Suppressor macrophage treated with lipopolysaccharide for 4 hours (primary cell): ENCODE measurements at places on chromosomes 3 and 15.

GRCh38 chr3:186254676-186255650, 107.1 kb downstream of the DGKG start:
- DNase-seq: peak; percentile 95

GRCh38 chr3:172614340-172615274, 91.4 kb upstream of the TNFSF10 start:
- no peak for DNase-seq

- DNase-seq: no peak
These were observed 34.4 kb upstream of the TLE3 start for GRCh38 chr15:70132139-70132538.

DNA sequence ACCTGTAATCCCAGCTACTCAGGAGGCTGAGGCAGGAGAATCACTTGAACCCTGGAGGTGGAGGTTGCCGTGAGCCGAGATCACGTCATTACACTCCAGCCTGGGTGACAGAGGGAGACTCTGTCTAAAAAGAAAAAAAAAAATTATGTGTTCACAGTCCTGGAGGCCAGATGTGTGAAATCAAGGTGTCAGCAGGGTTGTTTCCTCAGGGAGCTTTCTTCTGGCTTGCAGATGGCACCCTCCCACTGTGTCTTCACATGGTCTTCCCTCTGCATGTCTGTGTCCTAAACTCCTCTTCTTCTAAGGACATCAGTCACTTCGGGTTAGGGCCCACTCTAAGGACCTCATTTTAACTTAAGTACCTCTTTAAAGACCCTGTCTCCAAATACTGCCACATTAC, 56.1 kb upstream of the UBE2E1 start:
- DNase-seq: peak; percentile 20

DNA sequence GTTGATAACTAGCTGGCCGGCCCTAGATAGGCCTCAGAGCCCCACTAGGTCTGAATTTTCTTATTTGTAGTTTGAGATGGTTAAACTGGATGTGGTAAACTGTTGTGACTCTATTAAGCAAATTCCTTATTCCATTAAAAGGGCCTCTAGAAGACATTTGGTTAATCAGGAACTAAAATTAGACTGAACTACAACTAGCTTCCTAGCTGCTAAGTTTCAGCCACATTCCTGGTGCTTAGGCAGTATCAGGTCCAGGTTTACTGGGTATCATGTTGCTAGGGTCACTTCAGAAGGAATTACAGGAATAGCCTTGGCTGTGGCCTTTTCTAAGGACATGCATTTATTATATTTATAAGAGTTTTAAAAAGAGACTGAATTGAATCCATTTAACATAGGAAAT, 136.3 kb downstream of the PLD1 start:
- DNase-seq: no peak

DNA sequence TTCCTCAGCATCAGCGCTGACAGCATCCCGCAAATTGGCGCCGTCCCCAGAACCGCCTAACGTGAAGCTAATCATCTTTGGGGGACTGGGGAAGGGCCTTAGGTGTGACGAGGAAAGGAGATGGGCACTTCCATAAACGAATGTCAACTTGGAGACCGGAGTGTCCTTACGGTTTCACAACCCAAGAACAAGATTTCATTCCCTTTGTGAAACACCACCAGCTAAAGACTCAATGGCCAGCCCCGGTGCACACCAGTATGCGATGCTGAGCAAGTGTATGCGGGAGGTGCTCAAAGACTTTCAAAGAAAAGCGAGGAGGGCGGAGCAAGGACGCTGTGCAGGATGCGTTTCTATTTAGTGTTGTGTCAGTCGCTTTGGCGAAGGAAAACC, 759 bp upstream of the TTBK2 start:
- DNase-seq: peak; percentile 19

DNA sequence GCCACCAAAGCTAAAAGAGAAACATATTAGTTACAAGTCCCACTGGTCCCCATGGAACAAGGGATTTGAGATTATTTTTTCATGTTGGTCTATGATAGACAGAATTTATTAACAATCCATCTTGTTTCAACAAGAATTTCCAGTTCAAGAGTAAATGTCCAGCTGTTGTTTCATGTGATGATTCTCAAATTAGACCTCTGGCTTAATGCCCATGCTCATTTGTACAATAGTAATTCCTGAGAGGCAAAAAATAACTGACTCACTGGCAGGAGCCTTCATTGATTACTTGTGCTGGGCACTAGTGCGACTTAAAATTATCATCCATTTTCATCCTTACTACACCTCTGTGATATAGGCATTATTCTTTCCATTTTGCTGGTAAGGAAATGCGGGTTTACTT, 171.3 kb downstream of the ITPR1 start:
- DNase-seq: no peak

GRCh38 chr15:73981761-73982221, 10.3 kb downstream of the STOML1 start:
- DNase-seq: peak; percentile 92

- no peak for DNase-seq
These were observed 522 bp upstream of the NRROS start for GRCh38 chr3:196638861-196639482.

GRCh38 chr15:68407141-68407885, 24.6 kb downstream of the ITGA11 start:
- DNase-seq: no peak

DNA sequence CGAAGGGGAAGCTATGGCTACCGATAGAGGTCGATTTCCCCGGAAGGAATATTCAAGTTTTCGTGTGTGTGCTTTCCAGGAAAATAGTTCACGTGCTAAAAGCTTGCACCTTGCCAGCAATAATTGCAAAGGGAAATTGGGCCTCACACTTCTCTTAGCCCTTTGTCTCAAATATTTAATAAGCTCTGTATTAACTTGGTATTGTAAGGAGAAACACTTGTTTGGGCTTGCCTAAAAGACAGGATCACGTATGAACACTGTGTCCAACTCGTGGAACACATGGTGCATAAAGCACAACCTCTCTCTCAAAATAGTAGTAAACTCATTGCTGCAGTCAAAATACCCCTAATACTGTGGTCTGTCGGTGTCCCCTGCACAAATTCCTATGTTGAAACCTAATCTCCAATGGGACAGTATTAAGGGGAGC, 352 bp upstream of the TMF1 start:
- DNase-seq: no peak

GRCh38 chr15:94584833-94585244, 353.5 kb downstream of the MCTP2 start:
- peak; percentile 11 for DNase-seq

DNA sequence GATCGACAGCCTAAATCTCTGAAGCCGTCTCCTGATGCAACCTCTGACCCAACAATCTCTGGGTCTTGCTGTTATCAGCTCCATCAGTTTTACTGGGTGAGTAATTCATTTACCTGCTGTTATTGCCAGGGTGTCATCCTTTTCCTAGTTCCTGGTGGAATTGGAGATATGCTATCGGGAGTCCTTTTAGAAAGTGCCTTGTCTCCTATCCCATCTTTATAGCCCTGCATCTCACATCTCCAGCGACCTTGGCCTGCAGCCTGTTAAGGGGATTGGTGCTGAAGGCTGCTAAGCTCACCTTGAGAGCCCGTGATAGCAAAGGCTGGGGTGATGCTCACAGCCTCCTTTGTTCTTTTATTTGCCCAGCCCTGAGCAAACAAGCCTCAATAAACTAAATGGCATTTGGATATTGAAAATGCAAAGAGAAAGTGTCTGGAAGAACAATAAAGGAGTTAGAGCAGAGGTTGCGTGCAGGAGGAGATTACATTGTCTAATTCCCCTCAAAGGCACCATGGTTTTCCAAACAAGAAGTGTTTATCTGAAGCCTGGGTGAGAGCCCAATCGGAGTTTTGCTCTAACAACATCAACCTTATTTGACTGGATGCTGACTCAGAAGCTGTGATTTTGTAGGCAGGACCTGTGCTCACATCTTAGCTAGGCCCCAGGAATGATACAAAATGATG, 101.8 kb downstream of the RPLP1 start:
- no peak for DNase-seq

DNA sequence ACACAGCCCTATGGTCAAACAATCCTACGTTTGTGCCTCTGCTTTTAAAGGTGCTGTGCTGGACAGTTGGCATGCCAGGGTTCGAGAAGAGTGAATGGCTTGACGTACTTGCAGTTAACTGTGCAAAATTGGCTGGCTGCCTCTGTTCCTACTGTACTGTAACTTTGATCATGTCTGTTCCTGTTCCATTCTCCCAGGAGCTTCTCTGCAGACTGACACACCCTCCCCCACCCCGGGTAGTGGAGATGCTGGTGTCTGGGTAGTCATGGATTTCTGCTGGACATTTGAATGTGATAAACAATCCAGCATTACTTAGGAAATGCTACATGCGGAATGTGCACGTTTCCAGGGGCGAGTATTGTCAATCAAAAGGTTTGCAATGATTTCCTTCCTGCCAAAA, 6.5 kb upstream of the VILL start:
- DNase-seq: no peak

DNA sequence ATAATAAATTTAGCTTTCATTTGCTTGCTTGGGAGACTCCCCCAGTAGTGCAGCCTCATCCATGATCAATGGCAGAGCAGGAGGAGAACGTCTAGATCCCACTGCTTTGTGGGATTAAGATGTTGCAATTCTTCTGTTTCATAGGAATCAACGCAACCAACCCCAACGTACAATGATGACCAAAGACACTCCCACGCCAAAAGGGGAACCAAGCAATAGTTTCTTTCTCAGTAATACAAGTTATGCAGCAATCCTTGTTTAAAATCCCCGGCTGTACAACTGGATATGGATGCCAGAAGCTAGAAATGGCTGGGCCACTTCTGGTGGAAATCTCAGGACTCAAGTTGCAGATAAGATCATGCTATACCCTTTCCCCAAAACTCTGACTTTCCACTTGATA, 411.2 kb downstream of the VPS13C start:
- DNase-seq: peak; percentile 63
